Activated naive CD4-positive, alpha-beta T cell treated with anti-CD3 and anti-CD28 coated beads, Interleukin-2, amount 50 U/mL, for 16 hours (primary cell): ENCODE measurements at places on chromosomes 1 and 21.

DNA sequence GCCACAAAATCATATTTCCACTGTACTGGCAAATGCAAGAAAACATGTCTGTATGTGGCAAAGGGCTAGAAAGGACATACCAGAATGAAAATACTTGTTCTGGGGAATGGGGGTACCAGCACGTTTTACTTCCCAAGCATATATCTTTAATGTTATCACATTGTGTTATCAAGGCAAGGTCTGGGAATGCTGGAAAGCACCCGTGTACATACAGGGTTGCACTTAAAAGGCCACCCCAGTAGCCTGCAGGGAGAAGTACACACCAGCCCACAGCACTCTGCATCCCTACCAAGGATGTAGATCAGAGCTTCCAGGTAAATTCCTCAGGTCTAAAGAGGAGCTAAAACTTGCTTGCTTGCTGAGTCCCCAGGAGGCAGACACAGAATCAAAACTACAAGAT lies 381.8 kb downstream of the RRAGC start:
- no peak for DNase-seq

DNA sequence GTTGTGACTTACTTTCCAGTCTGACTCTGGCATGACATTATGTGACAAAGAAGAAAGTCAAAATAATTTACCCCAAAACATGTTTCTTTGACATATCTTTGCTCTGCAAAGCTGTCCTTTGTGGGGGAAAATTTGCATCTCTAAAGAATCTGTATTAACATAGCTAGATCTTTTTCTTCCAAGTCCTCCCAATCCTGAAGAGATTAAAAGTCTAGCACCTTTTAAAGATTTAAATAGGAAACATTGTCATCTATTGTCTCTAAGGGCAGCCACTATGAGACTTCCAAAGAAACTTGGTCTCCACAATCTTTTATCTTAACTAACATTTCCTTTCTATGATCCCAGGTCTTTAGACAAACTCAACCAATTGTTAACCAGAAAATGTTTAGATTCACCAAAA lies 16.0 kb downstream of the LRRC3 start:
- DNase-seq: no peak

GRCh38 chr21:21007606-21008005 lies 9.4 kb downstream of the NCAM2 start:
- no peak for DNase-seq

GRCh38 chr1:198054510-198054909 lies 102.3 kb upstream of the NEK7 start:
- DNase-seq: no peak

- no peak for DNase-seq
Measured at GRCh38 chr1:40763742-40764532, 19.6 kb upstream of the KCNQ4 start.

GRCh38 chr1:221437926-221438325 lies 304.0 kb downstream of the DUSP10 start:
- no peak for DNase-seq

DNA sequence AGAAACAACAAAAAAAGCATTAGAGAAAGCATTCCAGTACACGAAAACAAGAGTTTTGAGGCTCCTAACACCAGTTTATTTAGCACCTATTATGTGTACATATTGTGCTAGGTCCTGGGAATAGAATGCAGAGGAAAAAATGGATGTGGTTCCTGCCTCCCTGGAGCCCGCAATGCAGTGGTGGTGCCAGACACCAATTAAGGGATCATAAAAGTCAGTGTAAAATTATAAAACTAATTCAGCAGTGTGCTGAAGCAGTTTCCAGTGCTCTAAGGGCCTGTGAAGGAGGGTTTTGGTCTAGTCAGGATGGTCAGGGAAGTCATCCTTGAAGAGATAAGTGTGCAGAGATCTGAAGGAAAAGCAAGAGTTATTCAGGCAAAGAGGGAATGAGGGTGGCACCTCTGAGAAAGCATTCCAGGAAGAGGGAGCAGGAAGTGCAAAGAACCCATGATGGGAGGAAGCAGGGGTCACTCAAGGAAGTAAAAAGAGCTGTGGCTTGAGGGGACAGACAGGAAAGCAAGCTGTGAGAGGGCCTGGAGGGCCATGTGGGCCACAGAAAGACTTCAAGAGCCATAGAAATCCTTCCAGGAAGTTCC lies 65.2 kb upstream of the IFNLR1 start:
- DNase-seq: no peak

DNA sequence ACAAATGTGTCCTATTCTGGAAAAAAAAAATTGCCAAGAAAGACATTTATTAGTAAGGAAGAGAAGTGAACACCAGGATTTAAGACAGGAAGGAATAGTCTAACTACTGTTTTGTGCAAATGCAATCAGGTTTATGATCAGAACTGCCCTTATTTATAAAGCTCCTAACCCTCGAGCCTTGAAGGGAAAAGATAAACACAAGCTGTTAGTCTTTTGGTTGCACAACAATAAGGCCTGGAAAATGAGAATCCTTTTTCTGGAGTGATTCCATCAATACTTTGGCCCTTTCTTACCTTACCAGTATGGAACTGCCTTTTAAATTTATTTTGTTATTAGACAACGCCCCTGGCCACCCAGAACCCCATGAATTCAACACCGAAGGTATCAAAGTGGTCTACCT lies 52.9 kb downstream of the SNRPE start:
- no peak for DNase-seq

DNA sequence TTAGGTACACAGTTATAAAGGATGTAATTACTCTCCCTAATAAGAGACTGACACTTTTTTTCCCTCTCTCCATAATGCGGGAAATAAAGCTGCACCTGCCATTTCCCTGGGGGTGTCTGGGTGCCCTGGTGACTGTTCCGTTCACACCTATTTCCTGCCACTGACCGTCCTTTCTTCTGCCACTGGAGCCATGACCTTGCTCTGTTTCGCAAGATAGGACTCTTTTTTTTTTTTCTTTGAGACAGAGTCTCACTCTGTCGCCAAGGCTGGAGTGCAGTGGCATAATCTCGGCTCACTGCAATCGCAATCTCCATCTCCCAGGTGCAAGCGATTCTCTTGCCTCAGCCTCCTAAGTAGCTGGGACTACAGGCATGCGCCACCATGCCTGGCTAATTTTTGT lies 66.1 kb upstream of the SERBP1 start:
- DNase-seq: no peak

DNA sequence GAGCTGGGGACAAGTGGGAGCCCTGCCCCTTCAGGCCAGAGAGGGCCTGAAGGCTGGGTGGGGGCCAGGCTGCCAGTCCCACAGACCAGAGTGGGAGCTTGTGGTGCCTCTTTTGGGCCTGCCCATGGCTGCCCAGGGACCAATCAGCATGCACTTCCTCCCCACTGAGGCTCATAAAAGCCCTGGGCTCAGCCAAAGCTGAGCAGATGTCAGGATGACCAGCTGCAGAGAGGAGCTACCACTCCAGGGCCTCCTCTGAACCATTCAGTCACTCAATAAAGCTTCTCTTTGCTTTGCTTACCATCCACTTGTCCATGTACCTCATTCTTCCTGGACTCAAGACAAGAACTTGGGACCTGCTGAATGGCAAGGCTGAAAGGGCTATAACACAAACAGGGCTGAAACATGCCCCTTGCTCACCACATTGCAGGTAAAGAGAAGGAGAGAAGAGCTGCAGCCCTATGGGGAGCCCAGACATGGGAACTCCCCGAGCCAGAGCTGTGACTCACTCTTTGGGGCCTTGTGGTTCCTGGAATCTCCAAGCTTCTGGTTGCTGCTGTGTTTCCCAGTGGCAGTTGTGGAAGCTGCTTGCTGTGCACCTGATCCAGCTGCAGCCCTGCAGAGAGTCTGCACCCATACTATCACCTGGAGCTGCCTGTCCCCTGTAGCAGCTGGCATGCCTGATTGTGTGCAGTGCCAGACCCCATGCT lies 82.0 kb downstream of the OLFML3 start:
- DNase-seq: no peak

DNA sequence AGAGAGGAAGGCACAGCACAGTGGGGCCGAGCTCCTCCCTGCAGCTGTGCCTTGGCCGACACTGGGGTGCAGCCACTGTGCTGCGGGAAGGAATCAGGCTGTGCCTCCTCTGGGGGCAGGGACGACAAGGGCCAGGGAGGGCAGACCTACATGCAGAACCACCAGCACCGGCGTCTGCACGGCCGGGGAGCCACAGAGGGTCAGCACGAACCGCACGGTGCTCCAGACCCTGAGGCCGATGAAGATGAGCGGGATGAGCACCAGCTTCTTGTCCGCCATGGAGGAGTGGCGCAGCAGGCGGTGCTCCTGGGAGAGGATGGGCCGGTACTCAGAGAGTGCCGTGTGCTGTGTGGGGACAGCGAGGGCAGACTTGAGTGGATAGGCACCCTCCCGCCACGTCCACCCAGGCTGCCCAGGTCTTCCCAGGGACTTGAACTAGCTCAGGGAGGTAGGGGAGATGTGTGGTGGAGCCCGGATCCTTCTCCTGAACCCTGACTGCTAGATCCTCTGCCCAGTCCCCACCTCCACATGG lies 23.5 kb downstream of the GPR157 start:
- DNase-seq: no peak
